ENCODE measurements at places on chromosomes 7 and 10.

- no peaks in the 10 kb centered on the region for H3K36me3 ChIP-seq
- H3K4me1 ChIP-seq: peaks cover 10% of the 10 kb centered on the region
- peaks cover 27% of the 10 kb centered on the region for H3K27me3 ChIP-seq
- H3K4me3 ChIP-seq: no peak overlapping the region
These were observed 4.5 kb upstream of the LRRC4 start for GRCh38 chr7:128035712-128036111.

DNA sequence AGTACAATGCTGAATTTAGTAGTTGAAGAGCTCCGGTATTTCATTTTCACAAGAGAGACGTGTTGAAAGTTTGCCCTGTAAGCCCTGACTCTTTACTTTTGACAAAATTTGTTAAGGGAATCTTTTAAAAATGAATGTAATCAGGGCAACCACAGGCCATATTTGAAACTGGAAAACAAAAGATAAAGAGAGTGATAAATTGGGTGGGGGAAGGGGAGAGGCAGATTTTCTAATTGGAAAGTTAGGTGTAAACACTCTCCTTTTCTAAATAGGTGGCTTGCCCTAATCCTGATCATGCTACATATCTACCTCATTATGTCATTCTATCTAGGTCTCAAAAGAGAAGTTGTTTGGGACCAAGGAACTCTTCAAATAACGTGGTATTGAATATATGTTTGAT is 90.7 kb downstream of the CABCOCO1 start:
- H3K27me3 ChIP-seq: no peaks in the 10 kb centered on the region
- DNase-seq: no peak
- peaks cover 60% of the 10 kb centered on the region for H3K4me1 ChIP-seq
- H3K4me3 ChIP-seq: no peak overlapping the region

- H3K4me3 ChIP-seq: no peak overlapping the region
- DNase-seq: peak; percentile 91
- no peak overlapping the region for H3K27ac ChIP-seq
- peaks cover 49% of the 10 kb centered on the region for H3K27me3 ChIP-seq
- H3K4me1 ChIP-seq: peaks cover 19% of the 10 kb centered on the region
These were observed 46.2 kb downstream of the AOC1 start for GRCh38 chr7:150898475-150899011.

GRCh38 chr7:40828686-40829600 is 694.1 kb downstream of the SUGCT start:
- H3K4me1 ChIP-seq: peaks cover 35% of the 10 kb centered on the region
- H3K4me3 ChIP-seq: no peak overlapping the region
- H3K36me3 ChIP-seq: no peaks in the 10 kb centered on the region
- no peak for DNase-seq
- H3K27ac ChIP-seq: no peak overlapping the region

GRCh38 chr7:148807436-148807835 is 76.7 kb downstream of the EZH2 start:
- H3K27ac ChIP-seq: no peak overlapping the region
- H3K4me1 ChIP-seq: no peaks in the 10 kb centered on the region
- no peak for DNase-seq
- peaks cover 23% of the 10 kb centered on the region for H3K36me3 ChIP-seq
- no peak overlapping the region for H3K4me3 ChIP-seq
- H3K27me3 ChIP-seq: no peaks in the 10 kb centered on the region

Measured in mesothelial cell of epicardium (in vitro differentiated cells).